ENCODE measurements at places on chromosomes 3 and 15.

GRCh38 chr15:19987389-19988048 is 554.1 kb downstream of the GOLGA6L6 start:
- no peak for DNase-seq

DNA sequence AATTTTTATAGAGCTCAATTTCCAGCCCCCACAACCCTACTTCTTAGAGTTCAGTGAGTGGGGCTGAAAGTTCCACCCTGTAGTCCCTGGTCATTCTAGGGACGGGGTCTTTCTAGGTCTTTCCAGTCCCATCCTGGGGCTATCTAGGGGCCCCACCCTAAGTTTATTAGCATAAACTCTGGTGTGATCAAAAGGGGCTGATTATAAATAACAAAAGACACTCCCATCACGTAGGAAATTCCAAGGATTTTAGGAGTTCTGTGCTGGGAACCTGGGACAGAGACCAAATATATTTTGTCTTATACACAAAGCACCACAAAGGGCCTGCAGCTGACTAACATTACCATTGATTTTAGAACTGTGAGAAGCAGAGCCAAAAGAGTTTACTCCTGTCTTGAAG is 41.9 kb downstream of the RAD54L2 start:
- DNase-seq, result no peak

GRCh38 chr3:112116748-112117186 is 16.3 kb downstream of the GCSAM start:
- no peak for DNase-seq

- DNase-seq, result no peak
Observed at GRCh38 chr3:50316657-50317242, 5.8 kb downstream of the HYAL2 start.

GRCh38 chr15:45333550-45333949 is 44.8 kb downstream of the GATM start:
- no peak for DNase-seq

- DNase-seq, result no peak
Observed at GRCh38 chr3:143321058-143321769, 201.6 kb downstream of the CHST2 start.

- DNase-seq, result no peak
Observed at GRCh38 chr15:50252556-50252955, 13.0 kb downstream of the HDC start.

GRCh38 chr3:56629047-56629446 is 54.0 kb downstream of the TASOR start:
- DNase-seq, result no peak

DNA sequence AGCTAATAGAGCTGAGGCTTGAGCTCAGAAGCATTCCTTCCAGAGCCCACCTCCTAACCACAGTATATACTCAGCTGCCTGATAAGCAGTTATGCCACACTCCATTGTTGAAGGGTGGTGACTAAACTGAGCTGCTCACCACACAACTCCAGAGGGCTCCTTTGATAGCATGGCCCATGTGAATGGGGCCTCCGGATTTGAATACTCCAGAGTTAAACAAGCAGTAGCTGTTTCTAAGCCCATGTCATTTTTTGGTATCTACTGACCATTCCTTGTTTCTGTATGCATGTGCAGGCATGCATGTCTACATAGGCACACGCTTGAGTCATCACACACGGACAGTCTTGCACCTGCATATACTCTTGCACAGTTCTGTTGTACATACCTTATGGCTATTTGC is 28.9 kb downstream of the IGSF10 start:
- DNase-seq, result no peak

DNA sequence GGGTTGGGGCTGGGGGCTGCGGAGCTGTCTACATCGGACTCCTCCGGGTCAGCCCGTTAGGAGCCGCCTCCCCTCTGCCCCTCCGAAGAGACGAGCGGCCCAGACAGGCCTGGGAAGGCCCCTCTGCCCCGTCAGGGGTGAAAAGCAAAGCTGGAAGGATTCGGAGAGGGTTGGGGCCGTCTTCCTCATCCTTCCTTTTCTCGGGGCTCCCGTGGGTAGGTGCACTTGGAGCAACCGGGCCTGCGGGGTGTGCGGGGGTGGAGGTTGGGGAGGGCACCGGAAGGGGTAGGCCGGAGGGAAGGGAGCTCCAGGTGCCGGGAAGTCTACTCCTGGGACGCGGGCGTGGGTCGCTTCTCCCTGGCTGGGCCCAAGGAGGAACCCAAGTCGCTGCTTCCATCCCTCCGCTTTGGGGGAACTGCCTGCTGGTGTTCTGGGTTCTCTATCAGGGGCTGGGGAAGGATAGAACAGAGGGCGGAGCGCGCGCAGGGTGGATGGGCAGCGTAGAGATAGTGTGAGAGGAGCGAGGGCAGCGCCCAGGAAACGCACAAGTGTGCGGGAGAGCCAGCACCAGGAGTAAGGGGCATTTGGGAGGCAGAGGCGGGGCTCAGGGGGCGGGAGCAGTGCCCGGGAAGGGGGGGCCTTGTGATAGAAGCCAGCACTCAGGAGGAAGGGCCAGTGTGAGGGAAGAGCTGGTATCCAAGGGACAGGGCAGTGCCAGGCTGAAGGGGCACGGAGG is 590 bp downstream of the POLR2H start:
- peak; percentile 44 for DNase-seq

DNA sequence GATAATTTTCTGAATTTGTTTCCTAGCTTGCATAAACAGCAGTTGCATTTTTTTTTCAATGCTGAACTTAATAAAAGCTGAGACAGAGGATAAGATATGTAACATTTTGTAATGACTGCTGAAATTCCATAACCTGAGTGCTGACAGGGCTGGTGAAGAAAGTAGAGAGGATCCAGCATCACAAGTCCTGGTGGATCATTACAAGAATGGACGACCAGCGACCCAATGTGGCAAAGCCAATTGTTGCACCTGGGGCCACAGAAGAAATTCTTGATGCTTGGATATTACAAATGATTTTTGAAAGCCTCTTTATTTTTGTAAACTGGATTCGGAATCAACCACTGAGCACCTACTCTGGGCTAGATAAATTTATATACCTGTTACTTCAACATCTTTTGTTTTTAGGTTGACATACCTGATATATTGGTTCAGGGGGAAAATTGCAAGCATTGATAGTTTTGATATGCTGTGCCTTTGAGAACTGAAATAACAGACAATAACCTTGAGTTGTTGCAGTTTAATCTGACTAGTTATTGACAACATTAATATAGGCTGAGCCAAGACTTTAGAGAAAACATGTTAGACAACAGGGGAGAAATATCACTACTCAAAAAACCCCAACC is 3.9 kb upstream of the ACTL6A start:
- peak; percentile 26 for DNase-seq

- no peak for DNase-seq
Observed at GRCh38 chr3:51396401-51396800, 5.3 kb downstream of the RBM15B start.

- no peak for DNase-seq
Observed at GRCh38 chr15:27742751-27743477, 356.2 kb downstream of the OCA2 start.

DNA sequence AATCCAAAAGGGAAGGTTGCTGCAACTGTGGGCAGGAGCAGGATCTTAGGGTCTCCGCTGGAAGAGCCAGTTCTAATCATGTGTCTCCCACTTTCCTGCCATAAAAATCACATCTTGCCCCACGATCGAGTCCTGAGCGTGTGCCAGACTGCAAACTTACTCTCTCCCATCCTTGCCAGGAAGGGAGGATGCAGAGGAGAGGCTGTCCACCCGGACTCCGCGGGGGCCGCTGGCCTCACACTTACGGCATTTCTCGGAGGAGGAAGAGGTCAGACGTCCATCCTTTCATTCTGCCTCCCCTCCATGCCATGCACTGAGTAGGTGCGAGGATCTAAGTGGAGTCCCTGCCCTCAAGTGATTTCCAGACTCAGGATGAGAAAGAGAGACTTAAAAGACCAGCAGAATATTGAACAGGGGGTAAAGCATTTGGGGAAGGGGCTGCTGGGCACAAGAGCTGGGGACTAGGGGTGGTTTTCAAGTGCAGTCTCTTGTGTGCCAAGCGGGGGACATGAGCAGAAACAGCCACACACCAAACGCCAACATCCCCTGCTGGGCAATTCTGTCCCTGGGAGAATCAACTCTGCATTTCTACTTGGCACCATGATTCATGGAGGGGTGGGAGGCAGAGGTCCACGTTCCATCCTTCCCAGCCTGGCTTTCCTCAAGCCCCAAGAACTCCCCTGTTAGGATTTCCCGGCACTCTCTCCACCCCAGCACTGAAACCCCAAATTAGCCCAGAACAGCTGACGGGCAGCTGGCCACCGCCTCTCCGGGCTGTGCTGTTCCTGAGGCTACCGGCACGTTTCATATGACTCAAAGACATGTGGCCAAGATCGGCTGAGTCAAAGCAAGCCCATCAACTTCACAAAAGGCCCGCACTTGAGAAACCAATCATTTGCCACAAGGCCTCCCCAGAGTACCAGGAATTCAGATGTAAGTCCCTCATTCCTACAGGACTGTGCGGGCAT is 11.6 kb downstream of the OXTR start:
- no peak for DNase-seq

GRCh38 chr3:19432669-19433068 is 284.4 kb downstream of the KCNH8 start:
- DNase-seq, result no peak

DNA sequence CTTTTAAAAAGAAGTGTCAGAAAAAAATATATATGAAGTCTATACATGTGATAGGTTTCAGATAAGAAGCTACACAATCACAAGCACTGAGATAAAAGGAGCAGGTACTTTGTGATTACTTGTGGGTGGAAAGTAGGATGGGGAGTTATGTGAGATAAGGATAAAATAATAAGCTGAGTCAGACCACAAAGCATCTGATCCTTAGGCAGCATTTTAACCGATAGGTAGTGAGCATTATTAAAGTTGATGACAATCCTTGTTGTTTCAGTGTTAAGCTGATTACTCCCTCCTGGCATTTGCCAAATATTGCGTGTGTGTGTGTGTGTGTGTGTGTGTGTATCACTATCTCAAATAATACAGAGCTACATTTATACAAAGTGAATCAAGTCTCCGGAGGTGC is 483.1 kb downstream of the NAALADL2 start:
- no peak for DNase-seq

DNA sequence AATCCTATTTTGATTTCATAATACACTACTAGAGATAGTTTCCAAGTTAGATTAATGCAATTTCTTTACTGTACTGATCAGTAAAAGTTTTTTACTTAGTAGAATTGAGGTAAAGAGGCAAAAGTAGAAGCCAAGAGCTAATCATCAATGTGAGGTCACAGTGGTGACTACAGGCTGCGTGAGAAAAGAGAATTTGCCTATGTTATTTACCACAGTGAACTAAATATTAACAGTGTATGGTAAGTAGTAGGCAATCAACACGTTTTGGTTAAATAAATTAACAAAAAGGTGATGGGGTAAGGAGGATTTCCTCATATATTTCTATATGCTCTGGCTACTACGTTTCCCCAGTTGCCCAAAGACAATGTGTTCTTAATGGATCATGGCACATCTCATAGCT is 202.2 kb upstream of the CMC1 start:
- DNase-seq, result no peak

DNA sequence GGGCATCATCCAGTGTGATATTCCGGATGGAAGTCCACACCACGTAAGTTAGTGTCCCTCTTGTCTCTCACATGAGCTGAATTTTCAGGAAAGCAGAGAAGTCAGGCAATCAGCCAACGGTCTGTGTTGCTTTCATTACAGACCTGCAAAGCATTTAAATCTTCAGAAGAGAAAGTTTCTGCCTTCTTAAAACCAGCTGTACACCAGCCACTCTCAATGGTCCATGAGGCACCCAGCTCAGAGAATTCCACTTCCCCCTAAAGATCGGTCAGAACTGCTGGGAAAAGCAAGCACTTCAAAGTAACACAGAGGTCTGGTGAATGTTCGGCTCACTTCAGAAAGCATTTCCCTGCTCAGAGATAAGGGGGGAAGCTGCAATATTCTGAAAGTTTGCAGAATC is 903.7 kb downstream of the EPHA3 start:
- no peak for DNase-seq

- DNase-seq, result no peak
Observed at GRCh38 chr3:188148318-188148717, 5.6 kb upstream of the LPP start.

DNA sequence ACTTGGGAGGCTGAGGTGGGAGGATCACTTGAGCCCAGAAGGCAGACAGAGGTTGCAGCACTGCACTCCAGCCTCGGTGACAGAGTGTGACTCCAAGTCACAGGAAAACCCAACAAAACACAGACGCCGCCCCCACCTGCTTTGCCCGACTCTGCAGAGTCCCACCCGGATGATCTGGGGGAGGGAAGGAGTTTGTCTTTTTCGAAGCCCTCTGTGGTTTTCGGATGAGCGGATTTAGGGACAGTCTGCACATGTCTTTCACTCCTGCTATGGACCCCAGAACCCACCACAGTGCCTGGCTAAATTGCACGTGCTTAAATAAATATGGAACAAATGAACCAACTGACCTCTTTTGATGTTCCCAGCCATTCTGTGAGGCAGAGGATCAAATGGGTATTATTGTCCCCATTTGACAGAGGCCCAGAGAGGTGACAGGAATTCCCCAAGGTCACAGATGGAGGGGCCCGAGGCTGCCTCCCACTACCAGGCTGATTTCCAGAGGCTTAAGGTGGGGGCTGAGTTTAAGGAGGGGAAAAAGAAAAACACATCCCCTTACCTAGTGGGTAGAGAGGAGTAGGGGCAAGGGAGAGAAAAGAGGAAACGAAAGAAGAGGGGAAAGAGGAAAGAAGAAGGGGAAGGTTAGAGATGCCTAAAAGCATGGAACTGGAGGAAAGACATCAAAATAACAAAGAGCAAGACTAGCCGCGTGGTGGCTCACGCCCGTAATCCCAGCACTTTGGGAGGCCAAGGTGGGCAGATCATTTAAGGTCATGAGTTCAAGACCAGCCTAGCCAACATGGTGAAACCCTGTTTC is 59.4 kb upstream of the TFRC start:
- DNase-seq, result no peak

DNA sequence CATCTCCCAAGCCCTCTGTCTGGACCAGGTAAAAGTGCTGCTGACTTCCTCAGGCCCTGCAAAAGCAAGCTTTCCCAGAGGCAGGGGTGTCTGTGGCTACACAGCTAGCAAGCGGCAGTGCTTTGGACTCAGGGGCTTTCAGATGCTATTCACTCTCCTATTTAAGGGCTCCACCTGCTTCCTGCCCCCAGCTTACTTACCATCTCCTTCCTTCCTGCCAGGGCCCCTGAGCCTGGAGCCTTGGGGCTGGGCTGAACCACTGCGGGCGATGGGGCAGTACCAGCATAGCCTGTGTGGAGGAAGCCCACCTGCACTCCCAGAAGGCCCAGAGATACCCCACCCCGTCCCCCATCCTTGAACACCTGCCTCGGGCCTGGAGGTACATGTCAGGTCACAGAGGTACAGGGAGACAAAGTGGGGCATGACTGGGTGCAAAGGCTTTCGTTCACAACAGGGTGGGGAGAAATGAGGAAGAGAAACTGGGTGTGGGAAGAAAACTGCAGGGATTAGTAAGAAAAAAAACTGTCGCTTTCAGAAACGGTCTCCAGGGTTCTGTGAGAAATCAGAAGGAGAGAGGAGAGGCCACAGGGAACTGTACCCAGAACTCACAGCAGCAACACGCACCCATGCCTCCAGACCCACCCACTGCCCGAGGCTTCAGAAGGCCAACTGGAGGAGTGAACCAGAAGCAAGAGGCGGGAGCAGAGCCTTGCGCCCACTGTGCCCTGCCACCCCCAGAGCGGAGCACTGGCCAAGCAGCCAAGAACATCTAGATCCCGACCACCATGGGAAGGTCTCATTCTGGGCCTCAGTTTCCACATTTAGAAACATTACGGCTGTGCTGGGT is 49.5 kb downstream of the CCDC12 start:
- DNase-seq, result no peak
